Endothelial cell of umbilical vein (primary cell): ENCODE measurements at places on chromosomes 4 and X. TPM values are rescaled to one million over a fixed set of nuclear protein-coding genes. Genes with fewer than 3 reads are reported as not detected.

DNA sequence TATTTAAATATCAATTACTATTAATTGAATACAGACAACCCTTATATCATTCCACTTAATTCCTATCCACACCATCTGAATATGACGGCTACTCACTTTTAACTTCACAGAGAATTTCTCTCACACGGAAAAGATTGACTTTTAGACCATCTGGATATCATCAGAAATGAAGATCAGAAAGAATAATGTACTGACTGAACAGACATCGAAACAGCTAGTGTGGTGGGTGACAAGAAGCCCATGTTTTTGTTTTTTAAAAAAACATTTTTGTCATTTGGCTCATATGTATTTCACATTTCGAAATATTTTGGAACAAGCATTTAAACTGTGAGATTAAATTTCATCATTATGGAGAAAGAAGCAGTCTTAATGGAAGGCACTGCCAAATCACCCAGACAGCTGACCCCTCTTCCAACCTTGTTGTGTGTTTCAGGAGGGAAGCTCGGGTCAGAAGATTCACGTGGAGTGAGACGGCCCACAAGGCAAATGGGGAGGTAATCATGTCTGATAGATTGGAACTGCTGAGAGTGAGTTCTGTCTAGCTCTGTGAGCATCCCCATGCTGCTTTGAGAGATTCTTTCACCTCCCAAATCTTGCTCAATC, 204.2 kb upstream of the RASGEF1B start:
- H3K27ac ChIP-seq: no peak overlapping the region
- no peaks in the 10 kb centered on the region for H3K36me3 ChIP-seq
- H3K4me1 ChIP-seq: no peaks in the 10 kb centered on the region
- DNase-seq: no peak
- no peaks in the 10 kb centered on the region for H3K27me3 ChIP-seq
- no peak overlapping the region for H3K4me3 ChIP-seq

GRCh38 chr4:147658501-147658900, 25.5 kb downstream of the PRMT9 start:
- no peaks in the 10 kb centered on the region for H3K27me3 ChIP-seq
- peaks cover 2% of the 10 kb centered on the region for H3K36me3 ChIP-seq
- no peak for DNase-seq
- H3K4me3 ChIP-seq: no peak overlapping the region
- H3K27ac ChIP-seq: no peak overlapping the region
- no peaks in the 10 kb centered on the region for H3K4me1 ChIP-seq

DNA sequence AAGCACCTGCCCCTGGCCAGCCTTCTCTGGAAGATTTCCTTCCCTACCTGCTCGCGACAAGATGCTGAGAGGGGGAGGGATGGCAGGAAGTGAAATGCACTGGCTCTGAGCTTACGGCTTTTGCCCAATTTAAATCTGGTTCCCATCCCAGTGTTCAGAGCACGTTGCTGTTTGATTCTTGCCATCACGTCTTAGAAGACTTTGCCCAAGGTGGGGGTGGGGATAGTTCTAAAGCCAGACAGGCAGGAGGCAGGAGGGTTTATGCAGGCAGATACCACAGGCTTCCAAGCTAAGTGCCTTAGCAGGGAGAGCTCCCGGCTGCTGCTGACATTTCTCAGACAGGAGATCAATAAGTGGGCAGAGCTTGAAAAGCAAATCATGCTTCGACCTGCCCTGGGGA, 393.9 kb downstream of the MID1IP1 start:
- H3K27me3 ChIP-seq: no peaks in the 10 kb centered on the region
- no peak overlapping the region for H3K27ac ChIP-seq
- H3K4me1 ChIP-seq: no peaks in the 10 kb centered on the region
- DNase-seq: no peak

DNA sequence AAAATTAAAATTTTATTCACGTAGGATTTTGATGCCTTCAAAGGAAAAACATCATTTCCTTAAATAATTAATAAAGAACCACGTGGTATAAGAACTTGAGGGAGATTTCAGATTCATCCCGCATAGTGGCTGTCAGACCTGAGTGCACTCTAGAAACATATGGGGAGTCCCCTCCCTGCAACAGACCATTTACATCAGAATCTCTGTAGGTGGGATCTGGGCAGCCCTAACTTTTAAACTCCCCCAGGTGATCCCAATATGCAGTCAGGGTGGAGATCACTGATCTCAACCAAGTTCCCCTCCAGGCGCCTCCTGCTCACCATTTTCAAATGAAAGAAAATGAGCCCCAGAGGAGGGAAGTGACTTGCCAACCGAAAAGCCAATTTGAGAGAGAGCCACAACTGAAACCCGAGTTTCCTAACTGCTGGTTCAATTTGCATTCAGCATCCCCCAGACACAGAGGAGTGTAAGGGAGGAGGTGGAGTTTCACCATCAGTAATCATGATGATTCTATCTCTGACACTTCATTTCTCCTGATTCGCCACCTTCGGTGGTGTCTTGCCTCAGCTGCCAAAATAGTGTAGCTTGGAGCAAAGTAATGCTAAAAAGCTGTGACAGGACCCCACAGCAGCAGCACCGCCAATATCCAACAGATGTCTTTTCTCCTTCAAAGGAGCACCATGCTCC, 11.4 kb downstream of the RNF150 start:
- H3K4me1 ChIP-seq: no peaks in the 10 kb centered on the region
- H3K4me3 ChIP-seq: no peak overlapping the region
- H3K36me3 ChIP-seq: no peaks in the 10 kb centered on the region
- no peak overlapping the region for H3K27ac ChIP-seq

DNA sequence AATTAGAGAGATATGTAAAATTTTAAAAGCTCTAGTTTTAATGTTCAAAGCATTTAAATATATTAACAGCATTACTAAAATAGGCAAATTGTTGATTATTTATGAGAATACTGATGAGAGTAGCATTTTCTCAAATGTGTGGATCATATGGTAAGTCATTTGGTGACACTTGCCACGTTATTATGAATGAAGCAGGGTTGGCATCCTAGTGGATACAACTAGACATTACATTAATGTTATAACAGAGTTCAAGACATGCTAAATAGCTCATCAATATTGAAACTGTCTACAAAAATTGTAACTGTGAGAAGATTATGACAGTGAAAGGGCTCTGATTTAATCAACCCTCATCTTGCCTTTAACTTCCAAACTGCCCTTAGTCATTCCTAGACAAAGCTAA, 171.1 kb downstream of the PDGFC start:
- H3K4me1 ChIP-seq: no peaks in the 10 kb centered on the region
- no peak overlapping the region for H3K4me3 ChIP-seq
- H3K27me3 ChIP-seq: no peaks in the 10 kb centered on the region

GRCh38 chr4:27176400-27176799, 315.8 kb downstream of the STIM2 start:
- H3K27me3 ChIP-seq: no peaks in the 10 kb centered on the region
- H3K4me3 ChIP-seq: no peak overlapping the region
- no peak for DNase-seq
- H3K36me3 ChIP-seq: no peaks in the 10 kb centered on the region
- H3K4me1 ChIP-seq: no peaks in the 10 kb centered on the region

GRCh38 chr4:144304025-144304424, 163.5 kb upstream of the GYPA start:
- no peaks in the 10 kb centered on the region for H3K36me3 ChIP-seq
- H3K4me3 ChIP-seq: no peak overlapping the region
- no peak overlapping the region for H3K27ac ChIP-seq

DNA sequence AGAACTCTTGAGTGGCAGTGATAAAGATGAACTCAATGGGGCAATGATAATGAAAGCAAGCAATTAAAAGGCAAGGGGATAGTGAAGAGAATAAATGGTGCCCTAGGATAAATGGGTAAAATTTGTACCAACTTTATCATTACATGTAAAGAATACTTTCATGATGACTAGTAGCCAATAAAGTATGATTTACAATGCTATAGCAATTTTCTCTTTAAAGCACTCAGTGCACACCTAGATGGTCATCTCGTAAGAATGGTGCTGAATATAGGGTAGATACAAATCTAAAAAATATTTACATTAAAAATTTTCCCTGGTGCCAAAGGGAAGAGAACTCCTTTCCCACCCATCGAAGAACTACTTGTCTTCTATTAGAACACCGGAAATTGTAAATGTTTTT, 651.4 kb downstream of the STPG2 start:
- DNase-seq: no peak
- H3K36me3 ChIP-seq: no peaks in the 10 kb centered on the region
- H3K4me3 ChIP-seq: no peak overlapping the region

GRCh38 chr4:176872461-176872860, 79.7 kb upstream of the VEGFC start:
- no peak for DNase-seq
- H3K27ac ChIP-seq: no peak overlapping the region
- no peaks in the 10 kb centered on the region for H3K27me3 ChIP-seq
- H3K4me1 ChIP-seq: no peaks in the 10 kb centered on the region

GRCh38 chr4:128661479-128661878, 148.0 kb upstream of the JADE1 start:
- no peak overlapping the region for H3K27ac ChIP-seq
- no peaks in the 10 kb centered on the region for H3K4me1 ChIP-seq
- no peaks in the 10 kb centered on the region for H3K27me3 ChIP-seq
- no peaks in the 10 kb centered on the region for H3K36me3 ChIP-seq
- no peak for DNase-seq

DNA sequence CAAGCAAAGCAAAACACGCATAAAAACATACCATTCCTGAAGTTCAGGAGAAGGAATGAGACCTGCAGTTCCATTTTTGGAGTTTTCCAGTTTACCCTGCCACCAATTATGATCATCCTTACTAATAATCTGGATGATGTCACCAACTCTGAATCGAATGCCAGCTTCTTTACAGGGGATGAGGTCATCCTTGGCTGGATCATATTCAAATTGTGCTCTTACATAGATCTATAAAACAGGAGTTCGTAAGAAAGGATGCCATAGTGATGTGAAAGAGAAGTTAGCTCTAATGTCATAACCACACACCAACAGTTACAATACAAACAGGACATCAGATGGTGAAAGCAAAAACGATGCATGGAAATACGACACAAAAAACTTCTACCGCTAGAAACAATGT, 106.5 kb downstream of the NYX start:
- no peak overlapping the region for H3K4me3 ChIP-seq
- H3K27me3 ChIP-seq: no peaks in the 10 kb centered on the region
- H3K4me1 ChIP-seq: no peaks in the 10 kb centered on the region
- H3K27ac ChIP-seq: no peak overlapping the region

DNA sequence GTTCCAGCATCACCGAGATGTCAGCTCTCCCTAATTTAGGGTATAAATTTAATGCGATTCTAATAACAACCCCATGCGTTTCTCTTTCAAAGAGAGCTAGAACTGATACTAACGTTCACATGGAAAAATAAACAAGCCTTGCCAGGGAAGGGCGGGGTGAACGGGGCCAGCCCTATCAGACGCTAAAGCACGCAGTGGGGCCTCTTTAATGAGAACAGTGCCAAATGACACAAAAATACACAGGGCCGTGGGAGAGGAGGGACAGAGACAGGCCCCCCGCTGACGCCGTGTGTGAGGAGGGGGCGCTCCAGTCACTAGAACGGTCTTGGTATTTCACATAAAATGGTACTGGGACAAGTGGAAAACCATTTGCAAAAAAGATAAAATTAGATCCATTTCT, 21.3 kb upstream of the ADRA2C start:
- no peaks in the 10 kb centered on the region for H3K4me1 ChIP-seq
- no peak overlapping the region for H3K27ac ChIP-seq
- no peaks in the 10 kb centered on the region for H3K36me3 ChIP-seq
- H3K4me3 ChIP-seq: no peak overlapping the region
- no peak for DNase-seq

- H3K27ac ChIP-seq: no peak overlapping the region
- no peaks in the 10 kb centered on the region for H3K4me1 ChIP-seq
- no peaks in the 10 kb centered on the region for H3K27me3 ChIP-seq
- DNase-seq: no peak
- H3K4me3 ChIP-seq: no peak overlapping the region
These were observed 41.8 kb downstream of the SMS start for GRCh38 chrX:21982311-21982710.

GRCh38 chrX:130176354-130176776, 4.6 kb downstream of the RAB33A start:
- H3K4me1 ChIP-seq: peaks cover 26% of the 10 kb centered on the region
- H3K27me3 ChIP-seq: no peaks in the 10 kb centered on the region
- no peak for DNase-seq
- no peak overlapping the region for H3K4me3 ChIP-seq

- no peaks in the 10 kb centered on the region for H3K27me3 ChIP-seq
- no peaks in the 10 kb centered on the region for H3K36me3 ChIP-seq
- H3K27ac ChIP-seq: no peak overlapping the region
- no peak overlapping the region for H3K4me3 ChIP-seq
- no peak for DNase-seq
These were observed 59.1 kb upstream of the RXFP1 start for GRCh38 chr4:158462611-158463010.

GRCh38 chr4:15765910-15766697, 12.0 kb upstream of the CD38 start:
- H3K4me3 ChIP-seq: no peak overlapping the region
- no peaks in the 10 kb centered on the region for H3K36me3 ChIP-seq
- no peak for DNase-seq
- no peak overlapping the region for H3K27ac ChIP-seq

GRCh38 chrX:30468471-30468870, 109.1 kb downstream of the TASL start:
- DNase-seq: no peak
- no peaks in the 10 kb centered on the region for H3K36me3 ChIP-seq
- no peaks in the 10 kb centered on the region for H3K4me1 ChIP-seq

DNA sequence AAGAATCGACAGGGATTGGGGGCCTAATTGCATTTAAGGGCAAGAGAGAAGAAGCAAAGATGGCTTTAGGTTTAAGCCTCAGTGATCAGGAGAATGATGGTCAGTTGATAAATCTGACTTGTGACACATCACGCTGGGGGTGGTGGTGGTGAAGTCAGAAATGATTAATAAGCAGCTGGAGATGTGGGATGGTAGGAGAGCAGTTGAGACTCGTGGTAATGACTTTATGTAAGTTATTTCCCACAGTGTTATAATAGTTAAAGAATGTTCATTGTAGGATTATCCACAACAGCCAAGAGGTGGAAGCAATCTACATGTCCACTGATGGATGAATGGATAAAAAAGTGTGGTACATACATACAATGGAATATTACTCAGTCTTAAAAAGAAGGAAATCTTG, 178.9 kb upstream of the GPC4 start:
- no peaks in the 10 kb centered on the region for H3K36me3 ChIP-seq
- H3K4me3 ChIP-seq: no peak overlapping the region
- no peaks in the 10 kb centered on the region for H3K27me3 ChIP-seq
- H3K27ac ChIP-seq: no peak overlapping the region

MRFAP1L1 gene
- polyA plus RNA-seq: 15.6 and 28.7 TPM in 2 replicates

TACR3 gene
- not detected in 2 replicates for polyA plus RNA-seq

FBXL5 gene
- polyA plus RNA-seq: 42.2 and 44.1 TPM in 2 replicates

MTTP gene
- polyA plus RNA-seq: not detected in 2 replicates

SORBS2 gene
- 69.8 and 105 TPM in 2 replicates for polyA plus RNA-seq

F11 gene
- polyA plus RNA-seq: not detected in 2 replicates
